ENCODE measurements at places on chromosomes 5 and 9.
A peak's percentile ranks its signal among the peaks of the same experiment; 100 is the strongest.

GRCh38 chr5:151722546-151722945, 35.8 kb upstream of the SPARC start:
- no peak for DNase-seq

- no peak for DNase-seq
Observed at GRCh38 chr5:163773226-163773625, 267.8 kb downstream of the MAT2B start.

- DNase-seq = peak; percentile 59
Observed at GRCh38 chr5:178145965-178146820, 7.5 kb downstream of the NHP2 start.

DNA sequence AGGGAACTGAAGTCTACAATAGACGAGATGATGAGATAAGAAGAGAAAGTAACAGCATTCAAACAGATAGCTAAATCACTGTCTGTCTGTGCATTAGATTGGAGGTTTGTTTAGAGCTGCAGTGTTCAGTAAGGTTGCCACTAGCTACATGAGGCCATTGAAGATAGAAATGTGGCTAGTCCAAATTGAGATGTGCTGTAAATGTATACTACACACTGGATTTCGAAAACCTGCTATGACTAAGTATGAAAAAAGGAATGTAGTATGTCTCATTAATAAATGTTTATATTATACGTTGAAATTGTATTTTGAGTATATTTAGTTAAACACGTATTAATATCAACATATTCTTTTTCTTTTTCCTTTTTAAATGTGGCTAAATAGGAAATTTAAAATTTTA, 142.1 kb downstream of the XRCC4 start:
- no peak for DNase-seq

DNA sequence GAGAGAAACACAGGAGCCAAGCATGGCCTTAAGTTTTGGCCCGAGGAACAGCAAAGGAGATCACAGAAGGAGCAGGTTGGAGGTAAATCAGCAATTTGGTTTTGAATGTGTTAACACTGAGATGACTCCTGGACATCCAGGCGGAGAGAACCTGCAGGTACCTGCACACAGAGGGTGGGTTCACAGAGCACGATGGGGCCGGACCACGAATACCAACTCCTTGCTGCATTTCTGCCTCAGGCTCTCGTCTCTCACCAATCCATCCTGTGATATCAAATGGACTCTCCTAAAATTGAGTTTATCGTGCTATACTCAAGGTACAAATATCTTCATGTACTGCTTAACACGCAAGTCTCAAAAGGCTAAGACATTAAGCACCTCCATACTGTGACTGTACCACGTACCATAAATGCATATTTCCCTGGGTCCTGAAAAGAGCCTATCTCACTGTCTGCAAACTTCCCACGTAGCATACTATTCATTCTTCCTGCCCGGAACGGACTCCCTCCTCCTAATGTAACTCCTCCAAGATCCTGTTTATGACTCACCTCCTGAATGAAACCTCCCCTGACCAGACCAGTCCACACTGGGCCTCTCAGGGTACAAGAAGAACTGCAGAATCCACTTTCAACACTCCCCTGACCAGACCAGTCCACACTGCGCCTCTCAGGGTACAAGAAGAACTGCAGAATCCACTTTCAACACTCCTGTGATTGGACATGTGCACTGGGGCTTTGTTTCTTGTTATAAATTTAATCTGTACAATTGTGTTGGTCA, 380.8 kb upstream of the RFX3 start:
- DNase-seq = no peak

DNA sequence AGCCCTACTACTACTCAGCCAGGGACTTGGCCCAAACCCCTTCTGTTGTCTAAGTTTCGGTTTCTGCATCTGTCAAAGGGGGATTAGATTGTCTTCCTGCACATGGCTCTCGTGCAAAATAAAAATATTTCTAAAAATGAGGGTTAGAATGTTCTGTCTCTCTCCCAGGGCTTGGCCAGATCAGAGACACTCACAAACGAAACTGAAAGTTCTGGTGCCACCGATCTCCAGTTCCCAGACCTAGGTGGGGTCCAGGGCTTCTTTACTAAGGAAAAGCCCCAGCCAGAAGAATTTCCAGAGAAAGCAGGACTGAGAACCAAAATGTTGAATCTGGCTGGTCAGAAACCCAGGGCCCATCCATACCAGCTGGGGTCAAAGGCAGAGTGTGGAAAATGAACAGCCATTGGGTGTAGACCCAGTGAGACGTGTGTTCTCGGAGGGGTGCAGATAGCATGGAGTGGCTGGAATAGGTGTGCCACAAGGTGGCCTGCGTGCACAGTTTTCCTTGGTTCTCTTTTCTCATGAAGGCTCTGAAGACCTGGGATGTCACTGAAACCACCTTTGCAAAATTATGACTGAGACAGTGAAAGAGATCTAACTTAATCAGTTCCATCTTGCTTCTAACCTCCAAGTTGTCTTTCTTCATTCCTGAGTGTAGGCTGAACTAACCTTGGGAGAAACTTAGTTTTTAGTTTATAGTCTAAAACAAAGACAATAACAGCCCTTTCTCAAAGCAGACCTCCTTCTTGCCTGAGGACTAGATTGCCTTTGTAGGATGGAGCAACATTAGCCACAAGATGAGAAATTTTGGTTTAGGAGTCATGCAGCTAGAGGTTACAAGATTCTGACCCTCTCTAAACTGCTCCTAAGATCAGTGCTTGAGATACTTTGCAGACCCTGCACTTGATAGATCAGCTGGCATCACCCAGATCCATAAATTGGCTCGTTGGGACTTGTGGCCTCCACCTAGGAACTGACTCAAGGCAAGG, 2.3 kb upstream of the SLC23A1 start:
- no peak for DNase-seq

- no peak for DNase-seq
Observed at GRCh38 chr9:120362446-120362845, 217.5 kb downstream of the CDK5RAP2 start.

DNA sequence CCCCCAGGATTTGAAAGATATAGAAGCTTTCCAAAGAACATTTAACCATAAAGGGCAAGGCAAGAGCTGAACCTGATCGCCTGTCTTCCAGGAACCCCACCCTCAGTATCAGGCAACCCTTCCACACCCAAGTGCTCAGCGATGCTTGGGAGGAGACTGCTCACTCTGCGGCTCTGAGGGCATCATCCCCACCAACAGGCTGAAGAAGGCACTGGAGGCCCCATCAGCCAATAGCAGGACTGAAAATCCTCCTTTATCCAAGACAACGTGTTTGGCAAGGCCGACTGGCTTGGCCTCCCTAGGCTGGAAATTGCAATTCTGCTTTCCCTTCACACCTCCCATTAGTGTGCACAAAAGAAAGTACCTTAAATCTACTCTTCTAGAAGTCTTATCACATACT, 1.4 kb upstream of the PPP2CA start:
- peak; percentile 46 for DNase-seq

- no peak for DNase-seq
Observed at GRCh38 chr9:89484475-89485404, 13.2 kb downstream of the SEMA4D start.

GRCh38 chr5:54756796-54757402, 228.5 kb downstream of the ESM1 start:
- peak; percentile 28 for DNase-seq

GRCh38 chr5:7754997-7755596, 95.8 kb downstream of the CFAP90 start:
- DNase-seq = no peak

DNA sequence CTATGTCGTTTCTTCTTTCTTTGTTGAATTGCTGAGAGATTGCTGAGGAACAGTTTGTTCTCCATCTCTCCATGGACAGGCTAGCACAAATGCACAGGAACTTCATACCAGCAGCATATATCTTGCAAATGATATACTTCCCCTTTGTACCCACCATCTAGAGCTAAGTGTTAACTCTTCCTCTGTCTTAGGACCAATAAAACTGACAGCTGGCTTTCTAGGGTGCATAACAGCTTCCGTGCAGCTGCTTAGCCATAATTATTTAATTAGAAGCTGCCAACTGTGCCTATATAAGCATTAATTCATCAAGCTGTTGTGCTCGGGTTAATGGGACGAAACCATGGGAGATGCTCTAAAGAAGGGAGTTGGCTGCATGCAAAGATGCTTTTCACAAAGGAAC, 38.7 kb downstream of the KCTD16 start:
- no peak for DNase-seq

GRCh38 chr9:130209422-130209821, 37.2 kb downstream of the NCS1 start:
- no peak for DNase-seq

GRCh38 chr5:83744821-83745220, 24.2 kb upstream of the HAPLN1 start:
- no peak for DNase-seq

- DNase-seq = no peak
Observed at GRCh38 chr5:75279321-75279720, 42.6 kb upstream of the ANKRD31 start.

GRCh38 chr5:54571462-54571861, 53.9 kb downstream of the SNX18 start:
- DNase-seq = no peak

DNA sequence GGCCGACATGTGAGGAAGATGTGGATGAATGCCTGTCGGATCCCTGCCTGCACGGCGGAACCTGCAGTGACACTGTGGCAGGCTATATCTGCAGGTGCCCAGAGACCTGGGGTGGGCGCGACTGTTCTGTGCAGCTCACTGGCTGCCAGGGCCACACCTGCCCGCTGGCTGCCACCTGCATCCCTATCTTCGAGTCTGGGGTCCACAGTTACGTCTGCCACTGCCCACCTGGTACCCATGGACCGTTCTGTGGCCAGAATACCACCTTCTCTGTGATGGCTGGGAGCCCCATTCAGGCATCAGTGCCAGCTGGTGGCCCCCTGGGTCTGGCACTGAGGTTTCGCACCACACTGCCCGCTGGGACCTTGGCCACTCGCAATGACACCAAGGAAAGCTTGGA, 14.1 kb downstream of the CRB2 start:
- no peak for DNase-seq

DNA sequence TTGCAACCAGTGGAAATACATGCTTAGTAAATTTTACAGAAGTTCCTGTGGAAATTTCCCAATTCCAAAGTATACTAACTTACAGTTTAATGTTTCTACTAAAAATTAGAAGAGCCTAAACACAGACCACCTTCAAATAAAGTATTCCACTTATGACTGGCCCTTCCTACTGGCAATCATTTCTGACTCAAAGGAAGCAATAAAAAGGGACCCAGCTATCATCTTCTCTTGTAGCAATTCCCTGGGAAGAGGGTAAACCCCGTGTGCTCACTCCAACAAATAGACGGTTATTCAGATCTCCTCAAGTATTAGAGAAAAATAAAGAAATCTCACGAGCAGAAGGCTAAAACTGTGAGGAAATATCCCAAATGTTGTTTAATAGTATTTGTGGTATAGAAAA, 43.3 kb downstream of the GOLPH3 start:
- no peak for DNase-seq

GRCh38 chr9:86763791-86764190, 183.5 kb downstream of the GAS1 start:
- DNase-seq = peak; percentile 13

DNA sequence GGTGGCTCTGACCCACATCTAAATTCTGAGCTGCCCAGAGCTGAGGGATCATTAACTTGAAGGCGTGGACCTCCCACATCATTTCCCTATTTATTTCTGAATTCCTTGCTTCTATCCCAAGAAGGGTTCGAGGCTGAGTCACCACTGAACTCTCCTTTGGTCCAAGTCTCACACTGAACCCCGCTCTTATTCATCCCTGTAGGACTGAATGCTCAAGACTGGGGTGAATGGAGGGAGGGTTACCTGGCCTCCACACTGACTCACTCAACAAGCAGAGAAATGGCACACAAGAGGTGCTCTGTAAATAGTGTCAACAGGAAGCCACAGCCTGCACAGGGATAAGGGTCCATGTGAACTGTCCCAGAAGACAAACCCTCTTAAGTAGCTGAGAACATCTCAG, 79.1 kb upstream of the FSTL4 start:
- no peak for DNase-seq

GRCh38 chr5:55857247-55857640, 6.1 kb downstream of the IL31RA start:
- no peak for DNase-seq

DNA sequence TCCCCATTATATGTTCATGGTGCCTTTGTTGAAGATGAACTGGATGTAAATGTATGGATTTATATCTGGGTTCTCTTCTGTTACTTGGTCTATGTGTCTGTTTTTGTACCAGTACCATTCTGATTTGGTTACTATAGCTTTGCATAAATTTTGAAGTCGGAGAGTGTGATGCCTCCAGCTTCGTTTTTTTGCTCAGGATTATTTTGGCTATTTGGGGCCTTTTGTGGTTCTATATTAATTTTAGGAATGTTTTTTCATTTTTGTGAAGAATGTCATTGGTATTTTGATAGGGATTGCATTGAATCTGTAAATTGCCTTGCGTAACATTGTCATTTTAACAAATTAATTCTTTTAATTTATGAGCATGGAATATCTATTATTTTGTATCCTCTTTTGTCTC, 36.6 kb upstream of the ZNF366 start:
- no peak for DNase-seq

GRCh38 chr5:53323943-53324642, 156.3 kb upstream of the FST start:
- DNase-seq = no peak

DNA sequence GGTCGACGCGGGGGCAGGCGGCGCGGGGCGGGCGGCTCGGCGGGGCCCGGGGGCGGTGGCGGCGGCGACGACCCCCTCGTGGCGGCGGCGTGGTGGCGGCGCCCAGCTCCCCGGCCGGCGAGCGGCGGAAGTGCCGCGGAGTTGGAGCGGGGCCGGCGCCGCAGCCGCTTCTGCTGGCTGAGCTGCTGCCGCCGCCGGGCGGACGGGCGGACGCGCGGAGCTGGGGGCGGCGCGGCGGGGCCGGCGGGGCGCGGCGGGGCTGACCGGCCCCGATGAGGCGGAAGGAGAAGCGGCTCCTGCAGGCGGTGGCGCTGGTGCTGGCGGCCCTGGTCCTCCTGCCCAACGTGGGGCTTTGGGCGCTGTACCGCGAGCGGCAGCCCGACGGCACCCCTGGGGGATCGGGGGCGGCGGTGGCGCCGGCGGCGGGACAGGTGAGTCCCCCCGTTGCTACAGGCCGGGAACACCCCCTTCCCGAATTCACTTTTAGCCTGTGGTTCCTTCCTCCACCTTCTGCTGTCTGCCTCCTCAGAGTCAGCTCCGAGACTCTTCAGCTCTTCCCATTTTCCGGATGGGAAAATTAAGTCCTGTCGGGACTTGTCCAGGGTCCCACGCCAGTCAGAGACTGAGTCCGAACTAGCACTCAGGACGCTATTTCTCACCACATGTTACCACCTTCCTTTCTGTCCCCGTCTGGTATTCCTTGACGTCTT, at the start of gene GALNT10:
TSS of gene GALNT10 (plus strand) at position 139 of the 710 bp plus-strand sequence. CDS start at position 273, 134 bp downstream.
- no peak for DNase-seq

- no peak for DNase-seq
Observed at GRCh38 chr5:1796371-1797102, 3.1 kb downstream of the MRPL36 start.

All from lower leg skin (tissue), 4 donors.